ENCODE measurements at places on chromosomes 13 and 19.

DNA sequence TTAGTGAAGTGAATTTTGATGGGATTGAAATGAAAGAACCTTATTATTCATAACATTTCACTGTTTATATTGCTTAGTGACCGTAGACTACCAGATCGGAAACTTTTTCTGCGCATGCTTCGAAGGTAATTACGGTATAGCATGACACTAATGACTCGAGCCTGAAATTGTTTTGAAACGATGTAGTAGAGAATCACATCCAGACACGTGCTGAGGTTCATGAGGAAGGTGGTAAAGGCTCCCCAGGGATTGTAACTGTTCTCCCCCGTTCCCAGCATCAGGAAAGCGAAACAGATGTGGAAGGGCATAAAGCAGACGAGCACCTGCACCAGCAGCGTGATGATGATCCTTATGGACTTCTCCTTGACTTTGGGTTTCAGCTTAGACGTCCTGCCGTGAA lies 3.3 kb downstream of the GPR18 start:
- DNase-seq: no peak

- DNase-seq: no peak
Measured at GRCh38 chr19:16295057-16295456, 29.6 kb upstream of the KLF2 start.

- no peak for DNase-seq
Measured at GRCh38 chr13:101149735-101150384, 266.4 kb downstream of the NALCN start.

GRCh38 chr19:10826846-10827245 lies 9.2 kb downstream of the TMED1 start:
- DNase-seq: no peak

- peak; percentile 58 for DNase-seq
Measured at GRCh38 chr19:18437491-18438330, at the start of gene ISYNA1. Gene ISYNA1 (minus strand): TSS chr19:18438133. CDS start chr19:18437979, 154 bp downstream.

- DNase-seq: no peak
Measured at GRCh38 chr19:29806098-29806866, 5.5 kb upstream of the CCNE1 start.

- no peak for DNase-seq
Measured at GRCh38 chr13:33322965-33323668, 37.6 kb upstream of the STARD13 start.

DNA sequence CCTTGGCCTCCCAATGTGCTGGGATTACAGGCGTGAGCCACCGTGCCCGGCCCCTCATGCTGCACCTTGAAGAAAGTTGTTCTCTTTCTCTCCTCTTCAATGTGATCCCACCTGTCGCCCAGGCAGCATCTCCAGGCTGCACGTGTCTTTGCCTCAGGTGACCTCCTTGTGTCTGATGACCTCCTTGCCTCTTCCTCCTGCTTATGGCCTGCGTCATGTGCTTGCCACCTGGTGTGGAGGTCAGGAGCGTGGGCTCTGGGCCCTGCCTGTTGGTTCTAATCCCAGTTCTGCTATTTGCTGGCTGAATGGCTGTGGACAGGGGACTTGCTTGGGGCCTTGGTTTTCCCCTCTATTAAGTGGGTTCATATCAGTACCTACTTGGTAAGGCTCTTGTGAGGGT lies 6.3 kb downstream of the BICRA start:
- DNase-seq: no peak

- DNase-seq: peak; percentile 93
Measured at GRCh38 chr19:10259162-10259905, 7.3 kb downstream of the MRPL4 start.

DNA sequence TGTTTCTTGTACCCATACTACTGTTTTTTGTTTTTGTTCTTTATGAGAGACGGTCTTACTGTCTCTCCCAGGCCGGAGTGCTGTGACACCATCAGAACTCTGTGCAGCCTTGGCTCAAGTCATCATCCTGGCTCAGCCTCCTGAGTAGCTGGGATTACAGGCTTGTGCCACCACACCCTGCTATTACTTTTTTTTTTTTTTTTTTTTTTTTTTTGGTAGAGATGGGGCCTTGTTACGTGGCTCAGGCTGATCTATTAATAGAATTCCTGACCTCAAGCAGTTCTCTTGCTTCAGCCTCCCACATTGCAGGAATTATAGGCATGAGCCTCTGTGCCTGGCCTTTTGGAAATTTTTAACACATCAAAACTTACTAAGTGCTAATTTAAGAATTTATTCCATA lies 2.9 kb upstream of the ZNF304 start:
- DNase-seq: no peak

GRCh38 chr19:39390751-39391437 lies at the start of the genes MED29 and PAF1:
Gene MED29 (plus strand): TSS chr19:39391378. CDS start chr19:39391423, 45 bp downstream.
Gene PAF1 (minus strand): TSS chr19:39391106. CDS start chr19:39390864, 242 bp downstream.
- peak; percentile 96 for DNase-seq

DNA sequence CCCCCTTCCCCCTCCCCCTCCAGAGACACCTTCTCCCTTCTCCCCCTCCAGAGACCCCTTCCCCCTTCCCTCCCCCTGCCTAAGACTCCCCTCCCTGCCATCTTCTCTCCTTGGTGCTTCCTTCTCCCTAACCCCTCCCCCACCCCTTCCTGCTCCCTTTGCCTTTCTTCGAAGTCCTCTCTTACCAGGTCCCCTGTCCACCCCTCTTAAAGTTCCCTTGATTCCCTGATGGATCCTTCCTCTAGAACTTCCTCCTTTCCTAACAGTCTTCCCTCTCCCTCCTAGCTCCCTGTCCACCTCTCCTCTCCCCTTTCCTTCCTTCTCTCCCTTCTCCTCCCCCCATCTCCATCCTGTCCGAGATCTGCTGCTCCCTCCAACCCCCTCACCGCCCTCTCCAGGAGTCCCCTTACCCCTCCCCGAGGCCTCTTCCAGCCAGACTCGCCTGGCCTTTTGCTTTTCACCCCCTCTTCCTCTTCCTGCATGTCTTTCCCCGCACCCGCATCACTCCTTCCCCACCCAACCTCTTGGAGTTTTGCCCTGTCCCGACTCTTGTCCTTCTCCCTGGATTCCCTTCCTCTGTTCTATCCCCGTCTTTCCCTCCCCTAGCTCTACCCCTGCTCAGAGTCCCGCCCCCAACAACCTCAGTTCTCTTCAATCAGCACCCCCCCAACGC lies 3.1 kb downstream of the TNFSF9 start:
- DNase-seq: no peak

DNA sequence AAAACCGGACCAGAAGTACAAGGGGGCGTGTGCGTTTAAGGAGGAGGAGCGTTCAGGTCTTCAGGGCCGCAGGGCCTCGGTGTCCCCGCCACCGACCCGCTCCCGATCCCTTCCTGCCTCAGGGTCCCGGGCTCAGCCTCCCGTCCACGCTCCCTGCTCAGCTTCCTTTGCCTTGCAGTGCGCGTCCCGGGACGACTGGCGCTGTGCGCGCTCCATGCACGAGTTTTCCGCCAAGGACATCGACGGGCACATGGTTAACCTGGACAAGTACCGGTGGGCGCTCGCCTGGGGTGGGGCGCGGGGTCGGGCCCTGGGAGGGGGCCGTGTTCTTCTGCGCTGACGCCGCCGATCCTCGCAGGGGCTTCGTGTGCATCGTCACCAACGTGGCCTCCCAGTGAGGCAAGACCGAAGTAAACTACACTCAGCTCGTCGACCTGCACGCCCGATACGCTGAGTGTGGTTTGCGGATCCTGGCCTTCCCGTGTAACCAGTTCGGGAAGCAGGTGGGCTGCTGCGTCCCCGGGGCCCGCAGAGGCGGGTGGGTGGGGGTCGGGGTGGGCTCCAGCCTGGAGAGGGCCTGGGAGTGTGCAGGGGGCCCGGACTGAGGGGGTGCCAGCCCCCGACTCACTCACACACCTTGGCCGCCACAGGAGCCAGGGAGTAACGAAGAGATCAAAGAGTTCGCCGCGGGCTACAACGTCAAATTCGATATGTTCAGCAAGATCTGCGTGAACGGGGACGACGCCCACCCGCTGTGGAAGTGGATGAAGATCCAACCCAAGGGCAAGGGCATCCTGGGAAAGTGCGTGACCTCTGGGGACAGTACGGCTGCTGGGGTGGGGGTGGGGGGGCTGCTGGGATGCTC lies 1.4 kb downstream of the GPX4 start:
- DNase-seq: no peak

- no peak for DNase-seq
Measured at GRCh38 chr13:52359534-52359933, 46.4 kb downstream of the THSD1 start.

GRCh38 chr19:28049875-28050274 lies 1163.1 kb downstream of the UQCRFS1 start:
- DNase-seq: no peak

DNA sequence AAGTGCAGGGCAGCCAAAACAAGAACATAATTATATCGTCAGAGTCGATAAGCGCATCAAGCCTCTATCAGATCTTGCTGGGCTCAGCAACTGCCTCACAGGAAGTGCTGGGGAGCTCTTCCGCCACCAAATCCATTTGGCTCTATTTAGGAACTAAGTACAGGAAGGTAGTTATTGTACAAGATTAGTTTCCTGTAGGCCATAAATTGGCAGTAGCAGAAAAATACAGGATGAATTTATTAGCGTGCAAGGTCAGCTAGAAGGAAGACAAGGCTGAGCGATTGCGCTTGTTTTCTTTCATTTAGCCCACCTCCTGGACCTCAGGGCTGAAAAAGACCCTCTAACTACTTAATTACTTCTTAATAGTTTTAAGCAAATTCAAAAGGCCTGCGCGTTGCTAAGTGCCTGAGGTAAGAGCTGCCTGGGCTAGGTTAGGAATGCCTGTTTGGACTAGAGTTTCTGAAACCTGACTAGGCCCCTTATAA lies 118.5 kb downstream of the IRS2 start:
- DNase-seq: no peak

DNA sequence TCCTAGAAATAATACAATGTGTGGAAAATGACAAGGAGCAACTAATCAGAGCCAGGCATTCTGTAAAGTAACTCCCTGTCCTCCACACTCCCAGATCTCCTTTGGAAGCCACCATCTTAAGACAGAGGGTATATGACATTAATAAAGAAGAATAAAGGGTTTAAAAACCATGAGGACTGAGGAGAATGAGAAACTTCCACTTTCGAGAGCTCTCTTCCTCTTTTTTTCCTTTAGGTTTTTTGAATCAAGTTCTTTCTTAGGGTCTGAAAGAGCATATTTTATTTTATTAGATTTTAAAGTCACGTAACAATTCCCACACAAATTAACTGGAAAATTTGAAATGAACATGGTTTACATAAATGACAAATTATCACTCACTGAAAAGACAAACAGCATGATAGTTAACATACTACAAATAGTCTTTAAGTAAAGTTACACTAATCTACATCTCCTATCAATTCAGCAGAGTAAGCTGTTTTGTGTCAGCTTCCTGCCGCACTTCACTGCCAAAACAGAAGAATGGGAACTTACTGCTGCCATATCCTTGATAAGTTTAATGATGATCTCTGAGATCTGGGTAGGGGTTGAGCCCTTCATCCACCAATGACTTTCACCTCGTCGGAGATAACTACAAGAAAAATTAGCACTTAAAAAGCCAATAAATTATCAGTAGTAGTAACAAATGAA lies 38.6 kb upstream of the FBXL3 start:
- DNase-seq: no peak

GRCh38 chr19:6374711-6375410 lies 872 bp downstream of the PSPN start:
- no peak for DNase-seq

- peak; percentile 61 for DNase-seq
Measured at GRCh38 chr19:5804516-5805461, at the start of gene NRTN. Gene NRTN (plus strand): TSS chr19:5805067. CDS start chr19:5824166, 19,099 bp downstream.

- no peak for DNase-seq
Measured at GRCh38 chr13:75803164-75803611, 167.1 kb downstream of the LMO7 start.

DNA sequence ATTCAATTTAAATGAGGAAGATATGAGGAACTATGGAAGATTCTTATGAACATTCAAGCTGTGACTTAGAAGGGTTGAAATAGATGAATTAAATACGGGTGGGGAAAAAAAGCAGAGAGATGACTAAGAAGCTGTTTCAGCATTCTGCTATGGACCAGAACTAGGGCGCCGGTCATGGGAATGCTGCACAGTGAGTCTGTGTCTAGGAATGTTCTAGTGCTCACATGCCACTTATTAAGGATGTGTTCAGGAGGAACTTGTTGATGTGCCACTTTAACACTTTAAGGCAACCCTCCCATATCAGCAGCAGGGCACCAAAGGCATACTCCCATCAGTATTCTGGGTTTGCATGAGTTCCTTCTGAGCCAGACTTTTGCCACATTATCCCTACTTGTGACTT lies 152.1 kb downstream of the POSTN start:
- no peak for DNase-seq

- no peak for DNase-seq
Measured at GRCh38 chr19:29145756-29146155, 67.2 kb downstream of the UQCRFS1 start.

GRCh38 chr13:99352351-99353245 lies 45.4 kb upstream of the GPR183 start:
- DNase-seq: no peak

DNA sequence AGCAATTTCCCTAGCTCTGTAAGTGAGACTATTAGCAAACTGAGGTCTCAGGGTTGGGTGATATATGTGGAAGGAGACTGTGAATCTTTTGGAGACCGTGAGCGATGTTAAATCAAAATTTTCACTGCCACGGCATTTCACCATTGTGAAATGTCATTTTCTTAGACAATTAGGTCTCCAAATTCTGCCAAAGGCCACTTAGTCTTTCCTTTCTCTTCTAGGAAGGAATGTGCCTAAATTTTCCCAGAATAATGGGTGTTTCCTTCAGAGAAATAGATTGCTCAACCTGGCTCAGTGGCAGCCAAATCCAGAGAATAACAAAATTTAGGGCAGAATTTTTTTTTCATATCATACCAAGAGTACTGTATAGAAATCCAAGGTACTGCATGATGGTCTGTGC lies 64.5 kb upstream of the SCEL start:
- no peak for DNase-seq

- no peak for DNase-seq
Measured at GRCh38 chr13:78993792-78994191, 334.8 kb upstream of the OBI1 start.

DNA sequence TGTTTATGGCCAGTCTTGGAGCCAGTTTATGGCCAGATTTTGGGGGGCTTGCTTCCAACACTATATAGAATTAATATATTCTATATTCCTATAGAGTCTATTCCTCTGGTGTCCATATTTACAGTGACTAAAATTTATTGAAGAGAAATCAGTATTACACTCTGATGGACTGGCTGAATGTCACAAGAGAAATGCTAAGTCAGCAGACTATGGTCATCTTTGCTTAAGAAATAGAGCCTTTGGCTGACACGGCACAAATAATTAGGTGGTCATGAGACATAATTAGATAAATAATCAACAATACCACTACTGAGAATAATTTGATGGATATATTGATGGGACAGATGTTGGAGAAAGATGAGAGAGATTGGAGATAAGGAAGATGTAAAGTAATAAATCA lies 272.9 kb downstream of the SLITRK5 start:
- no peak for DNase-seq

GRCh38 chr13:44032802-44033201 lies 153.1 kb downstream of the LACC1 start:
- DNase-seq: no peak
